Muscle of arm (tissue), 14 donors: ENCODE measurements at places on chromosomes 11 and 22. TPM values are rescaled to one million over a fixed set of nuclear protein-coding genes. Genes with fewer than 3 reads are reported as not detected.

OR5M3 gene
- polyA plus RNA-seq = not detected

LRRC74B gene
- polyA plus RNA-seq = 0.48 TPM

OTUB1 gene
- polyA plus RNA-seq = 35.1 TPM

C1QTNF5 gene
- 20.6 TPM for polyA plus RNA-seq

LDHAL6A gene
- polyA plus RNA-seq = 0.12 TPM

OR4A16 gene
- polyA plus RNA-seq = not detected

TRIM48 gene
- not detected for polyA plus RNA-seq

TEAD1 gene
- polyA plus RNA-seq = 88.4 TPM

CHKA gene
- 10.7 TPM for polyA plus RNA-seq

ANO9 gene
- polyA plus RNA-seq = 0.10 TPM

- no peak for DNase-seq
These were observed 3.4 kb upstream of the SLC25A1 start for GRCh38 chr22:19181786-19182471.

- DNase-seq = no peak
These were observed 504.6 kb upstream of the B3GAT1 start for GRCh38 chr11:134916421-134917213.

- DNase-seq = no peak
These were observed 20.8 kb upstream of the PEX26 start for GRCh38 chr22:18056807-18057474.

GRCh38 chr11:2520736-2521035, 75.9 kb downstream of the KCNQ1 start:
- DNase-seq = no peak

GRCh38 chr11:34068111-34068510, 16.6 kb downstream of the CAPRIN1 start:
- DNase-seq = no peak

- DNase-seq = no peak
These were observed 72.1 kb upstream of the YWHAH start for GRCh38 chr22:31872209-31872608.

DNA sequence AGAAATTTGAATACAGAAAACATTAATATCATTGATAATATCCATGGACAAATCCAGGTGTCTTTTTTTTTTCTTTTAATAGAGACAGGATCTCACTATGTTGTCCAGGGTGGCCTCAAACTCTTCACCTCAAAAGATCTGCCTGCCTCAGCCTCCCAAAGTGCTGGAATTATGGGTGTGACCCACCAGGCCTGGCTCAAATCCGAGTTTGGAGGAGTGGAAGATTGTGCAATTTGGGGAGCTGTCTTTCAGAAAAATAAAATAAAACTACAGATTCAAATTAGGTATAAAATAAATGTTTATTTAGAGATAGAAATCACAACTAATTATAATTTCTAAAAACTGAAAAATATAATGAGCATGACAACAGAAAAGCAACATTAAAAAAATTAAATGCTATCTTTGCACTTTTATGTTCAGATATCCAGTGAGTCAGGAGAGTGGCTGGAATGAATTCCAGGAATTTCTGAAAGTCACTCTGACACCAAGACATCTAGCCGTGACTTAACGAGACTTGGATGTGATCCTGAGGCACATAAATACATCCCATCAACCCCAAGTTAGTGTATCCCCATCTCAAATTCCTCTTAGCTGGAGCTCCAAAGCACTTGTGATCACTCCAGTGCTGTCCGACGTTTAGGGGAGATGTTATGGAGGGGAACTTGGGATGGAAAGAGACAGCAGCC, 128.6 kb upstream of the THY1 start:
- DNase-seq = no peak

DNA sequence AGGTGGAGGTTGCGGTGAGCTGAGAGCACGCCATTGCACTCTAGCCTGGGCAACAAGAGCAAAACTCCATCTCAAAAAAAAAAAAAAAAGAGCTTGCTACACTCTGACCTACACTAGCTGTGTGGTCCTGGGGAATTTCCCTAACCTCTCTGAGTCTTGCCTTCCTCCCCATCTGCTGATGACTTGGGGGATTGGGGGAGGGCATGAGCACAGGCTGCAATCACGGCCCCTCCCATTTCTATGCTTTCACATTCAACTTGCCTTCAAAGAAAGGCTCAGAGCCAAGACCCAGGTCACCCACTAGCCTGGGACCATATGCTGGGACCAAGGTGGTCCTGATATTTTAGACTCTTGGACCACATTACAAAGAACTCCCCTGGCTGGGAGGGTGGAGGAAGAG, 39.8 kb upstream of the TEF start:
- DNase-seq = no peak

- no peak for DNase-seq
These were observed 25.4 kb upstream of the SORL1 start for GRCh38 chr11:121426476-121427399.

DNA sequence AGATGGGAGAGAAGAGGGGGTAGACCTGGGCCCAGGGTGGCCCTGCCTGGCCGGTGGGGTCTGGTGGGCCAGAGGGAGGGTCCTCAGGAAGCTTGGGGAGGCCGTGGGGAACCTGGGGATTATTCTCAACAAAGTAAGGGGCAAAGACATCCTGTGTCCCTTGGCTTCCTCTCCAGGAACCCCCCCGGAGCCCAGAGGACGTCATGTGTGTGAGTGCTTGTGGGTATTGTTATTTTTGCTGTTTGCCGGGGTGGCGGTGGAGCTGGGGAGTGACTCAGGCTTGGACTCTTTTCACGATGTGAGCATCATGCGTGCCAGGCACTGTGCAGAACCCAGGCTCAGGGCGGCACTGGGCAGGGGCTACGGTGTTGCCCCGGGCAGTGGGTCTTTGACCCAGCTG, 982 bp upstream of the SHANK3 start:
- no peak for DNase-seq

DNA sequence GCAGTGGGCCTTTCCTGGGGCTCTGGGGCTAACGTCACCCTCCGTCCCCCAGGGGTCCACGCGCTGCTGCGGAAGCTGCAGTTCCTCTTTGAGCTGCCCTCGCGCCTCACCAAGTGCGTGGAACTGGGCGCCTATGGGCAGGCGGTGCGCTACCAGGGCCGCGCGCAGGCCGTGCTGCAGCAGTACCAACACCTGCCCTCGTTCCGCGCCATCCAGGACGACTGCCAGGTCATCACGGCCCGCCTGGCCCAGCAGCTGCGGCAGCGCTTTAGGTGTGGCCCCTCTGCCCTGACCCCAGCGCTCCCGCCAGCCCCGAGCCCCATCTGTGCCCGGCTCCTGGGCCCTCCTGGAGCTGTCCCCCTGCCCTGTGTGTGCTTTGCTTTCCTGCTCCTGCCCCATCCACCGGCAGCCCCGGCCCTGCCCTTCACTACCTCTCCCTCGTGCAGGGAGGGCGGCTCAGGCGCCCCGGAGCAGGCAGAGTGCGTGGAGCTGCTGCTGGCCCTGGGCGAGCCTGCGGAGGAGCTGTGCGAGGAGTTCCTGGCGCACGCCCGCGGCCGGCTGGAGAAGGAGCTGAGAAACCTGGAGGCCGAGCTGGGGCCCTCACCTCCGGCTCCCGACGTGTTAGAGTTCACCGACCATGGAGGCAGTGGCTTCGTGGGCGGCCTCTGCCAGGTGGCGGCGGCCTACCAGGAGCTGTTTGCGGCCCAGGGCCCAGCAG, 3.8 kb upstream of the TM7SF2 start:
- no peak for DNase-seq

DNA sequence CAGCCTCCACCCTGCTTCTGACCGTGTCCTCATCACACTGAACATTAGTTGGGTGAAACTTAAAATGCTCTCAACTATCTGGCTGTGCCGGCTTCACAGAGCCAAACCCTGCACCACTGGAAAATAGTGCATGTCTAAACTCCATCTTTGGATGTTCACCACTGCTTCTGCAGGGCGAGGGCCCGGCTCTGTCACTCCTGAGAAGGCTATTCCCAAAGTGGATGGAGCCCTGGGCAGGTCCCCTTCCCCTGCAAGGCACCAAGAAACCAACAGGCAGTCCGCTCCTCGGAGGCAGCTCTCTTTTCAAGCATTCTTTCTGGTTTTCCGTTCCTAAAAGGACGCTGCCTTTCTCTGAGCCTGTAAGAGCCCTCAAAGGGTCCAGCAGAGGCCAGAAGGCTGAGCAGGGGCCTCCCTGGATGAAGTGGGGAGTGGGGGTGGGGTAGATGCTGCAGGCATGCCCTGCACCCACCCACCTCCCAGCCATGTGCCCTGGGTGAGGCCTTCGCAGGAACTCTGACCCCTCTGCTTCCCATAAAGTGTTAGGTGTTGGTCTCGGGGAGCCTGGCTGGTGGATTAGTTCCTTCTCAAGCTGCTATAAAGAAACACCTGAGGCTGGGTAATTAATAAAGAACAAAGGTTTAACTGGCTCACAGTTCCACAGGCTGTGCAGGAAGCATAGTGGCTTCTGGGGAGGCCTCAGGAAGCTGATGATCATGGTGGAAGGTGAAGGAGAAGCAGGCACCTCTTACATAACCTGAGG, 23.3 kb downstream of the LINC01488 start:
- no peak for DNase-seq

GRCh38 chr11:70876685-70877084, 375.7 kb downstream of the SHANK2 start:
- no peak for DNase-seq

DNA sequence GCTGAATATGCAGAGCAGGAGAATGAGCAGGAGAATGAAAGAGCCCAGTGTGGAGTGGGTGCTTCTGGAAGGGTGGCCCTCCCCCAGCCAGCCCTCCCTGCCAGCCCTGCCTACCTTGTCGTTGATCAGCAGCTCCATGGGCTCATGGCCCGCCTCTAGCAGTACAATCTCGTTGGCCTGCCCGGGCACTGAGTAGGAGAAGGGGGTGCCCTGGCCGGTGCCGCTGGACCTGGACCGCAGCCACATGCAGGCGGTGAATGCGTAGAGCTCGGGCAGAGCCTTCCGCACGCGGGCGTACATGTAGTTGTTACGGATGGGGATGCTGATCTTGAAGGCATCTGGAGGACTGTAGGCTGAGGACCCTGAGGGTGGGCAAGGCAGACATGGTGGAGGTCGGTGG, 17.4 kb downstream of the NPTXR start:
- DNase-seq = no peak

DNA sequence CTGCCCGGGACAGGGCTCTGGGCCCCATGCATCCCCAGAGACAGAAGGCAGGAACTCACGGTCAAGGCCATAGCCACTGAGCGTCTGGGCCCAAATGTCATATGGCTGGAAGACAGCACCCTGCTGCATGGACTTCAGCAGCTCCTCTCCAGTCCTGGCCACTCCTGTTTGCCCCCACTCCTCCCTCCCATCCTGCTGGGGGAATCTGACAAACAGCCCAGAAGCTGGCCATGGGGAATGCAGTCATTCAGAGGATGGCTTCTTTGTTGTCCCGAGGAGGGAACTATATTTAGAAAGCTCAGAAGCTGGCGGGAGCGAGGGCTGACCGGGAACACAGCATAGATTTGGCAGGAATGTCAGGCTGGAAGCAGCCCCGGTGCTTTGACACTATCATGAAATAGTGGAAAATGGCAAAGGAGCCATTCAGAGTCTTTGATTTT, 35.0 kb downstream of the DKK3 start:
- peak; percentile 92 for DNase-seq

DNA sequence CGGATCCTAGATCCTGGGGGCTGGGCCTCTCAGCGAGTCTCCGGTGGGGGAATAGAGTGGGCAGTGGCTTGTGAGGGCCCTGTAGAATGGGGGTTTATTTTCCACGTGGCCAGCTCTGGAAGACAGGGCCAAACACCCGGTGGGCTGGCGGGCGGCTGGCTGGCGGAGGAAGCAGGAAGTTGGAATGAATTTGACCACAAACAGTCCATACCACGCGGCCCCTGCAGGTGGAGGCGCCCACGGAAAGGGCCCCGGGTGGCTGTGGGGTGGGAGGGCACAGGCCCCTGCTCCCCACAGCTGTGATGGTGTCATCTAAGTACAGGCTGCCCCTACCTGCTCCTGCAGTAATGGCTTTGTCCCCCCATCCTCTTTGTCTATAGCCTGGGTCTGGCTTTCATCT, 15.1 kb downstream of the MCAT start:
- no peak for DNase-seq

GRCh38 chr11:82790723-82791484, 57.2 kb upstream of the FAM181B start:
- no peak for DNase-seq

- DNase-seq = no peak
These were observed 39.4 kb downstream of the CYP2R1 start for GRCh38 chr11:14852571-14853177.

- no peak for DNase-seq
These were observed 17.7 kb downstream of the DNAJC24 start for GRCh38 chr11:31387379-31387778.

- no peak for DNase-seq
These were observed 106.0 kb downstream of the TRIM29 start for GRCh38 chr11:120031612-120032600.

- DNase-seq = no peak
These were observed 195.2 kb downstream of the TRIM29 start for GRCh38 chr11:119942583-119943297.

- DNase-seq = no peak
These were observed 268.4 kb downstream of the ETS1 start for GRCh38 chr11:128318856-128319474.

GRCh38 chr11:7973011-7973410, 7.8 kb upstream of the NLRP10 start:
- no peak for DNase-seq

DNA sequence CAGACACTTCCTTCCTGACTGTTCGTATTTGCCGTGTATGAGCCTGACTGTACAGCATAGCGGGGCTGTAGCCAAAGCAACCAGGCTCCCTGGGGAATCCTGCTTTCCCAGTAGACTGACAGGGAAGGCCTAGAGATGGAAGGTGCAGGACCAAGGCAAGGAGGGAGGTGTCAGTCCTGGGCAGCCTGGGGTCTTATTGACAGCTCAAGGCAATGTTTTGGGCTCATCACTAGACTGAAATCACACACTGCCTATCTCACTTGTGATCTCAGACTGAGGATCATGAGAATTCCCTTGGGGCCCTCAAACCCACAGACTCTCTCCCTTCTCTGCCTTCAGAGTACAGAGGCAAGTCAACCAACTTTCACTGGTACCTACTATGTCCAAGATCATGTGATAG, 346.8 kb upstream of the NARS2 start:
- no peak for DNase-seq

- DNase-seq = no peak
These were observed 25.5 kb upstream of the MGAT3 start for GRCh38 chr22:39431216-39431801.

DNA sequence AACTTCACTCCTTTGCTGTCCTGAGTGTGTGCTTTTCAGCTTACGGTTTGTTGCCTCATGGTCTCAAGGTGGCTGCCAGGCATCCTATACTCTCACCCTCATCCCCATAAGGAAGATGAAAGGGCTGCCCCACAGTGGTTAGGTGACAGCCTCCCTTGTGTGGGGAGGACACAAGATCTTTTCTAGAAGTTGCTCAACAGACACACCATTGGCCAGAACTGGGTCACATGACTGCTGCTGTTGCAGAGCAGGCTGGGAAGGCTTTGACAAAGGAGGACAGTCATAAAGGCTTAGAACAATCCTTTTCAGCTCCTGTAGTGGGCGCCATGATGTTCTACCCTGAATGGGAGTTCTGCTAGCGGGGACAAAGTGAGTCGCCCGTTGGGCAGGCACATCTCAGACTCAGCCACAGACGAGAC, 69.7 kb upstream of the RASD2 start:
- no peak for DNase-seq
